ENCODE measurements at places on chromosomes 7 and 10. TPM values are rescaled to one million over a fixed set of nuclear protein-coding genes. Genes with fewer than 3 reads are reported as not detected.

Gene CYP51A1
- 147 TPM for total RNA-seq

Gene PHKG1
- 2.8 TPM for total RNA-seq

Gene SUN3
- total RNA-seq: 29.1 TPM

Gene SPDYE11
- total RNA-seq: 5.6 TPM

Gene AGBL3
- total RNA-seq: 10.0 TPM

Gene SFRP4
- total RNA-seq: 18.5 TPM

Gene ST8SIA6
- total RNA-seq: 1.6 TPM

Gene RPEL1
- total RNA-seq: not detected

Gene CISD1
- total RNA-seq: 20.7 TPM

Gene FAM131B
- 1.2 TPM for total RNA-seq

Gene FANK1
- total RNA-seq: 41.1 TPM

Gene PKD2L1
- 0.99 TPM for total RNA-seq

Gene GRID2IP
- 1.9 TPM for total RNA-seq

Gene AGR2
- not detected for total RNA-seq

Gene EBF3
- 6.0 TPM for total RNA-seq

Gene AKR1D1
- total RNA-seq: 1.3 TPM

Gene NAT16
- total RNA-seq: 0.31 TPM

Gene SAMD9
- total RNA-seq: 1.9 TPM

Gene DNAJC9
- total RNA-seq: 30.2 TPM

Gene SBDS
- total RNA-seq: 54.3 TPM

Gene CRPPA
- total RNA-seq: 2.1 TPM

Gene STX1A
- total RNA-seq: 24.7 TPM

Gene ZCWPW1
- total RNA-seq: 83.5 TPM

Gene SPACDR
- total RNA-seq: 45.8 TPM

Gene SHH
- 0.06 TPM for total RNA-seq

Gene RET
- total RNA-seq: 7.3 TPM

Gene TEX47
- total RNA-seq: 8.9 TPM

Gene PNLIPRP2
- total RNA-seq: 0.31 TPM

Gene SFXN2
- 5.6 TPM for total RNA-seq

Gene TMUB1
- 68.7 TPM for total RNA-seq

Gene FEZF1
- 5.6 TPM for total RNA-seq

Gene HABP2
- 0.37 TPM for total RNA-seq

Gene CAMK2G
- 25.4 TPM for total RNA-seq

Gene FXYD4
- 1.5 TPM for total RNA-seq

Gene SPAG6
- 103 TPM for total RNA-seq

Gene SLC25A40
- total RNA-seq: 32.0 TPM

Gene ZNF789
- total RNA-seq: 26.2 TPM

Gene OR13A1
- total RNA-seq: 0.79 TPM

Gene NPTX2
- total RNA-seq: 139 TPM

Gene EMX2
- 1.5 TPM for total RNA-seq

Gene PRSS37
- 17.1 TPM for total RNA-seq

Gene CHRM2
- 0.31 TPM for total RNA-seq

Gene TMEM139
- total RNA-seq: 1.1 TPM

Gene SLC26A3
- total RNA-seq: not detected

Gene POLR2J3
- 31.3 TPM for total RNA-seq

Gene NUTM2A
- total RNA-seq: 6.1 TPM

Gene CDK6
- 31.6 TPM for total RNA-seq

Gene RGS10
- total RNA-seq: 3.6 TPM

Gene GLRX3
- 60.8 TPM for total RNA-seq

Gene CCDC146
- 35.7 TPM for total RNA-seq

Gene C10orf105
- 0.47 TPM for total RNA-seq

Gene OR2A7
- 1.2 TPM for total RNA-seq

Gene OPN1SW
- not detected for total RNA-seq

Measured in testis (tissue), 5 donors.